T-helper 22 cell (primary cell): ENCODE measurements at places on chromosomes 4 and X.

DNA sequence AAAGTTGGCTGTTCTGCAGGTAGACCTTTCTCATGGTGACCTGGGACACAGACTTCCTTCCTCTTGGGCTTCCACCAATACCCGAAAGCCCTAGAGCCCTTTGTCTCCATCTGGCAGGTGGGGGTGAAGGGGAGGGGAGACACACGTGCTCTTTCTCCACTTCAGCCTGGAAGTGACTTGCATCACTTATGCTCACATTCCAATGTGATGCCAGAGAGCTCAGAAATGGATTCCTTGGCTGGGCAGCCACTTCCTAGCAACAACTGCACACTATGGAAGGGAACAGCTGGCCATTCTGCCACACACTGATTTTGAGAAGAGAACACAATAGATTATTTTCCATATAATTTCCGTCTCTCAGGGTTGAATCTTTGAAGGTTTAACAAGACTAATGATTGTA is 36.3 kb downstream of the C4orf51 start:
- DNase-seq: no peak

DNA sequence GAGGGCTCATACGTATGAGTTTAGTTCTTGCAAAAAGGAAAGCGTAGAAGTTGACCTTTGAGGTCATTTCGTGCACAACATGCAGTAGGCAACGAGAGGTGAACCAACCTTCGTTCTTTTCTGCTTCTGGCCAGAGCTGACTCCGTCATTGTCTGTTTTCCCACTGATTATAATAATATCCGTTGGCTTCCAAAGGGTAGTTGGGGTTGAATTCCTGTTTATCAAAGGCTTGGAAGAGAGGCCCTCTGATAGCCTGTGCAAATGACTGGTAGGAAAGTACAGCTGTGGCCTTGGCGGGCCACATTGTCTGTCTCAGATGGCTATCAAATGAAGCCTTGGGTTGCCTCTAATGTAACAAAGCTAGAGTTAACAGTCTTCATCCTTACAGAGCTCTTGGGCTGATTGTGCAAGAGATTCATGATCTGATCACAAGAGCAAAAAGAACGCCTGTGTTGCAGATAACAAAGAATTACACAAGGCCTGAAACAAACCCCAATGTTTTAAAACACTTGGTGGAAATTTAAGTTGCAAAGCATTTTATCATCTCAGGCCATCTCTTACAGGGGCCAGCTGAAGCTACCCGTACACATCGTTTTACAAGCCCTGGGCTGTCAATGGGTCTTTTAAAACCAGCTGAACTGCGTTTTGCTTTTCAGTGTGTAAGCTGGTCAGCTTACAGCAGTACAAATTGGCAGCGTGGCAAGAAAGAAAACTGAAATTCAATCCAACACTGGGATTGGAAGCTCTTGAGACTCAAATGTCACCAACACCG is 46.1 kb upstream of the FAM9C start:
- no peak for DNase-seq

DNA sequence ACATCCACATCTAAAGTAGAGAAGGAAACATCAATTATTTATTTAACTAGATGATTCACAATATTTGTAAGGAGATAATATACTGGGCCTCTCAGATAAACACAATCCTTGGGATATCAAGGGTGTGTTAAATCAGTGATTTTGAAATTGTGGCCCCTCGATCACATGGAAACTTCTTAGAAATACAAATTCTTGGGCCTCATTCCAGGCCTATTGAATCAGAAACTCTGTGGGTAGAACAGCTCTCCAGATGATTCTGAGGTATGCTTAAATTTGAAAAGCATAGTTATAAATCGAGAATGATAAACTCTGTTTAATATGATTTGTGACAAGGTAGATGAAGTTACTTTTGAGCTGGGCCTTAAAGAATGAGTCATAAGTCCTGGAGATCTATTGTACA is 64.3 kb upstream of the GPR174 start:
- DNase-seq: no peak

GRCh38 chr4:8391972-8392371 is 48.6 kb downstream of the ACOX3 start:
- no peak for DNase-seq

GRCh38 chrX:68018248-68019203 is 414.8 kb downstream of the OPHN1 start:
- DNase-seq: no peak

DNA sequence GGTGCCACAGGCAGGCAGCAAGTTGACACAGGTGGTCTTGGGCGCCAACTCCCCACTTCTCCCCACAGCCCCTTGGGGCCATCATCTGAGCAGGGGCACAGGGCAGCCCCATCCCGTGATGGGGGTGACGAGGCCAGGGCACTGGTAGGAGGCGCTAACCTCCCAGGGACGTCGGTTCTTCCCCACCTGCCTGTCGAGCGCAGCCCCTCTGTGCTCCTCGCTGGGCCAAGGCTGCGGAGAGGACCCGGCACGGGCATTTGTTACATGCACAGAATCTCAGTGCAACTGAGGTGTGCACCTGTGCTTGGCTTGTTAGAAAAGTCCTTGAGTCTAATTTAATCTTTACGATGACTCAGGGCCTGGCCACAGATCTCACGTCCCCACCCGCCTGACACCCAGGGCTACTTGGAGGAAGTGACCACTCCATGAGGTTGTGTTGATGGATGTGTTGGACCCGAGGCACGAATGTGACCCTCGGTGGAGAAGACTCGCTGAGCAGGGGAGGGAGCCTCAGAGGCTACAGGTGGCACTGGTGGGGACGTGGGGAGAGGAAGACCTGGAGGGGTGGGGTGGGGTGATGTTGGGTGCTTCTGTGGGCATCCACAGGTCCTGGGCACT is 3.1 kb upstream of the SH3TC1 start:
- no peak for DNase-seq

DNA sequence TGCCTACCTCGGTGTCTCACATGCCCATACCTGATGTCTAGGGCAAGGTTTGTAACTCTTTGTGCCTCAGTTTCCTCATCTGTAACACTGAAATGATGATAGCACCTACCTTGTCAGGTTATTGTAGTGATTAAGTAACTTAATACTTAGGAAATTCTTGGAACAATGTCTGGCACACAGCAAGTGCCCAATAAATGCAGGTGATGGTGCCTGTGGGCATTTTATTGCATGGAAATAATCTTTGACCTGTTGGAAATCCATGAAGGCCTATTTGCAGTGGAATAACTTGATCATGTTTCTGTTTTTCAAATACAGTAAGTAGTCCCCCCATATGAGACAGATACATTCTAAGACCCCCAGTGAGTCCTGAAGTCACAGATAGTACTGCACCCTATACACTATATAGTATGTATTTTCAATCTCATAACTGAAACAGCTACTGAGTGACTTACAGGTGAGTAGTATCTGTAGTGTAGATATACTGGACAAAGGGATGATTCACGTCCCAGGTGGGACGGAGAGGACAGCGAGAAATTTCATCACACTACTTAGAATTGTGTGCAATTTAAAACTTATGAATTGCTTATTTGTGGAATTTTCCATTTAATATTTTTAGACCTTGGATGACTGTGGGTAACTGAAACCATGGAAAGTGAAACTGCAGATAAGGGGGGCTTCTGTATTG is 42.1 kb downstream of the AFF1 start:
- no peak for DNase-seq

DNA sequence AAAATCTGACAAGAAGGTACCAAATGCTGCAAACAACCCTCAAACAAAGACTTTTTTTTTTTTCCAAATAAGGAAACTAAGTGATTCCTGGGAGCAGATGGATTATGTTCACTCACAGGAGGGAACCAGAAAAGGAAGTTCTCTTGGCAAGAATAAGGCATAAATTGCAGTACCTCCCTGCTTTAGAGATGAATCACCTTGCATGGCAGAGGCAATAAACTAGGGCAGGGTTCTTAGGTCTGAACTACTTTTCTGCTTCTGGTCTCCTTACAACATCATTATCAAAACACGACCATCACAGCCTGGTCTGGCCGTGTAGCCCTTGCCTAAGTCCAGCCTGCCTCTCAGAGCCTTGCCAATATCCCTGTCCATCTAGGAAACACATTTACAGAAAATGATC is 6.3 kb downstream of the TMEM31 start:
- DNase-seq: no peak

DNA sequence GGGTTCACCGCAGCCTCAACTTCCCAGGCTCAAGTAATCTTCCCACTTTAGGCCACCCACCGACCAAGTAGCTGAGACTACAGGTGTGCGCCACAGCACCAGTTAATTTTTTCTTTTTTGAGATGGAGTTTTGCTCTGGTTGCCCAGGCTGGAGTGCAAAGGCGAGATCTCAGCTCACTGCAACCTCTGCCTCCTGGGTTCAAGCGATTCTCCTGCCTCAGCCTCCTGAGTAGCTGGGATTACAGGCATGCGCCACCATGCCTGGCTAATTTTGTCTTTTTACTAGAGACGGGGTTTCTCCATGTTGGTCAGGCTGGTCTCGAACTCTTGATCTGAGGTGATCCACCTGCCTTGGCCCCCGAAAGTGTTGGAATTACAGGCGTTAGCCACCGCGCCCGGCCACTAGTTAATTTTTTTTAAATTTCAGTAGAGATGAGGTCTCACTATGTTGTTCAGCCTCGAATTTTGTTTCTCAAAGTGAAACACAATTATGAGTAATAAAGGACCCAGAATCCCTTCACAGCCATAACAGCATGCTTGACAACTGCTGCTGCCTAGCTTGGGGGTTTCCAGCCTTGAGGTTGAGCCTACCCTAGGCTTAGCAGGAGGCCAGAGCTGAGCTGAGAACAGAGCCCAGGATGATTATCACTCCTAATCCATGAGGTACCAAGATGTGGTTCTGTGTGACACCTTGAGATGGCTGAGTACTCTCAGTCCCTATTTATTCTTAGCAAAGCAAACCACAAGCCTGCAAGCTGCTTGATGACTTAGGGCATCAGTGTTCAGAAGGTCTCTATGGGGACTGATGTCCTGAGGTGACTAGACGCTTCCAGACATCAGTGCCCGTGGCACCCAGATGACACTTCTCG is 41.6 kb upstream of the NKRF start:
- peak; percentile 67 for DNase-seq

DNA sequence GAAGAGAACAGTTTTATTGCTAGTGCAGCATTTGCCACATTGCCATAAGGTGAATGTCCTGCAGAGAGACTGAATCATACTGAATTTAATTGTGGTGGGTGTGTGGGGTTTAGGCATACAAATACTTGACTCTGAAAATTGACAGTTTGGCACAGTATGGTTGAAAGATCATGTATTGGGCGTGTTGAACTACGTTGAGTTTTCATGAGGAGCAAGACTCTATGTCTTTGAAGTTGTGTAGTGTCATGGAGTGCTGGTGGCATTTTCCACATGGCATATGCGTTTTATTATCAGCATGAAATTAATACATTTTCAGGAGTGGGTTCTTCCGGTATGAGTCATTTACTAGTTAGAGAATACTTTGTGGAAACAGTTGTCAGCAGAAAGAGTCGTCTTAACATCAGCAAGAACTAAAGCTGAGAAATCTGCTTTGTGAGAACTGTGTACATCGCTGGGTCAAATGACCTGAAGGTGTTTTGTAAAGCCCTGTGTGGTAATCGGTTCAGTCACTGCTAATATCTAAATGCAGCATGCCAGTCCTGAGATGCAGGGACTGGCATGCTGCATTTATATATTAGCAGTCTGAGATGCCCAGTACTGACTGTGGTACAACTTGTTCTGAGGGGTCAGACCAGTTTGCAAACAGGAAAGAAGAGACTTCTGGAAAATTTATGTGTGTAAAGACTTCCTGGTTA is 50.3 kb downstream of the ARHGAP10 start:
- no peak for DNase-seq

GRCh38 chrX:2374086-2374485 is 126.7 kb downstream of the DHRSX start:
- DNase-seq: no peak

- DNase-seq: no peak
These were observed 45.7 kb downstream of the MANBA start for GRCh38 chr4:102715057-102715456.
